ENCODE measurements at places on chromosomes 2 and 18.

DNA sequence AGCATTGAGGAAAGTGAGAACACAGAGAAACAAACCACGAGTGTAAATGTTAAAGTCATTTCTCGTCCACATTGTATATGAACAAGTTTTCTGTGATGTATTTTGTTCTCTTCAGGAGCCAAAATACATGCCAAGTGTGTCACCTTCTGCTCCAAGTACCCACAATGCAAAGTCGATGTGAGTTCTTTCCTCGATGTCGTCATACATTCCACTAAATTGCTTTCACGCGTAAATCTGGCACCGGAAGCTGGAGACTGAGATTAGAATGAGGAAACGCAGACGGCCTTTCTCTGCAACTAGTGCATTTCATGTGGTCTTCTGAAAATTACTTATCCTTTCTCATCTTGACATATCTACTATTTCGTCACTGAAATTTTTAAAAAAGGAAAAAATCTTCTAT lies 118.5 kb upstream of the SALL3 start:
- DNase-seq = no peak

DNA sequence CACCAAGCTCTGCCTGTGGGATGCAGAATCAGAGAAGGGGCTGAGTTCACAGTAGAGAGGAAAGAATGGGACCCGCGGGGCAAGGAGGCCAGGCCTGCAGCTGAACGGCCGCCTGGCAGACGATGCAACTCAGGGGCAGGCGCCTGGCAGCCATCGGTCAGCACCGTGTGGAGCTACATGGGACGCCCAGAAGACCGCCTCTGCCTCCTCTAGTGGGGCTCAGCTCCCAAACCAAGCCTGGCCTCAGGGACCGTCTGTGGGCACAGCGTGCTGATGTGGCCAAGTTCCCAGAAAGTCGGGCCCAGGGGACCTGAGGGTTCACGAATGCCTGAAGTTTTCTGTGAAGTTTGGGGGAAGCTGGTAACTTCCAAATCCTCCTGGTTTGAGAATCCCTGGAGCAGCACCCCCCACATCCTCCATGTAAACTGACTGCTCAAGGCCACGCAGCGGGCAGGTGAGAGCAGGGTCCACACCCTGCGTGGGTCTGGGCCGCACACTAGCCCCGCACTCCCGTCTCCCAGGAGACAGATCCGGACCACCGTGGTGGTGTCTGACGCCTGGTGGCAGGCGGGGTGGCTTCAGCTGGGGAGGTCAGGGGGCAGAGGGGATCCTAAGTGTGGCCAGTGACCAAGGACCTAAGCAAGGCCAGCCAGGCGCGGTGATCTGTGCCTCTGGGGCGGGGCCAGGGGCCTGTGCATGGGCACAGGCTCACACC lies 14.6 kb downstream of the SNORC start:
- no peak for DNase-seq

DNA sequence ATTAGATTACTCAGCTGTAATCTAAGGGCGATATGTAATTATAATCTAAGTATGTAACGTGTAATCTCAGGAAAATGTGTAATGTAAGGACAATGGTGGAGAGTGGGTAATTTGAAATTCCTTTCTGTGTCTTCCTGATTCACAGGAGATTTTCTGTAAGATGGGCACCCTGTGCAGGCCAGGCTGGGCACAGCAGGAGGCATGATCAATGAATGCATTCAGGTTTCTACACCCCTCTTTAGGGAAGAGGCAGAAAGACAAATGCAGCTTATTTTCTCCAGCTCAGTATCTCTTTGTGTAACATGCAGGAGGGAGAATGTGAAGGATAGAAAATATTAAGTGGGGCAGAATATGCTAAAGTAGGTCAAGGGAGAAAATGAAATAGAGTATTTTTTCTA lies 320.1 kb downstream of the PIK3C3 start:
- no peak for DNase-seq

DNA sequence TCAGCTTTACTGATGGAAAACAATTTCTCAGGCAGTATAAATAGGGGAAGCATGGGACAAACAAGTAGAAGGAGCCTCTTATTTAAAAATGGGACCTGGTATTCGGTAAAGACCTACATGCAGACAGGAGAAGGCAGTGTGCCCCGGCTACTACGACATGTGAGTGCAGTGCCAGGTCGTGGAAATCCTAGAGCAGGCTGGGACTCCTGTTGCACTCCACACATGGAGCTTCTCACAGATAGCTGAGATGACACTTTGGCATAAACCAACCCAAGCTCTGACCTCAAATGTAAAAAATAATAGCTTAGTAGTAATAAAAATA lies 885 bp upstream of the DSEL start:
- no peak for DNase-seq

GRCh38 chr18:23263551-23264235 lies 128.4 kb downstream of the CABLES1 start:
- no peak for DNase-seq

GRCh38 chr2:139142252-139142880 lies 362.2 kb upstream of the NXPH2 start:
- no peak for DNase-seq

GRCh38 chr18:24669015-24669414 lies 208.6 kb downstream of the HRH4 start:
- DNase-seq = no peak

DNA sequence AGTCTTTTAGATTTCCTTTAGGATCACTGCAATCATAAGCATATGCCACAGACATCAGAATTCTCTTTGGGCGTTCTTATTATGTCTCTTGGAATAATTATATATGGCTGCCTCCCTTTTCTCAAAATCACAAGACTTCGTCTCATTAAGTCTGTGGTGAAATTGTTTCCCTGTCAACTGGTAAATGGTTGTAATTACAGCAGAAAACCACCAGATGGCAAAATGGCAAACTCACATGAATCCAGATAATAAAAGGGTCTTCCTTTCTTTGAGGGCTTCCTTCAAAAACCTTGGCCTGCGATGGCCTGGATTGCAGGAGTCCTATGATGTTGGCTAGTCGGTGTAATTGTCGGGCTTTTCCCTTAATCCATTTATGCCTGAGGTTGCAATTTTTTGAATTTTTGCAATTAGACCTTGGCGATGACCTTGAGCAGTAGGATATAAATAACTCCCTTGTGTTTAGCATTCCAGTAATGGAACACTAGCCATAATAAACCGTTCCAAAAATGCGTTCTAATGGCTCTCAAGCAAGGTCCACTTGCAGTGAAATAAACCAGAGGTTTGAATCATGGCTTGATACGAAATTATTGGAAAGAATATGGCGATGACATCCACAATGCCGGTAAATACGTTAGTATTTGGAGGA lies 656.4 kb downstream of the MBD2 start:
- no peak for DNase-seq

DNA sequence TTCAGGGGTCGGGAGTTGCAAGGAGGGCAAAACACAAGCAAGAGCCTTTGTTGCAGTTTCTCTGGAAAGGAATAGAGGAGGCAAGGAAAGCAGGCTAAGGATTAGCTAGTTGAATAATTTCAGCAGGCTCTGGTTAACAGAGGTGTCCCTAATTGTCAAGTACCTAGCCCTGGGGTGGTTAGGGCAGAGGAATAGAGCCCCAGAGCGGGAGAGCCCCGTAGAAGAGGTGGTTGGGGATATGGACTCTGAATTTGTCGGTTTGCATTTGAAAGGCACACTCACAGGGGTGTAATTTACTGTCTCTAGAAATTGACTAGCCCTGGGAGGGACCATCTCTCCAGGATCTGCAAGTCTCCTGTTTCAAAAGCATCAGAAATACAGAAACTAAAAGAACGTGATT lies 1030.2 kb downstream of the TMEM182 start:
- DNase-seq = no peak

DNA sequence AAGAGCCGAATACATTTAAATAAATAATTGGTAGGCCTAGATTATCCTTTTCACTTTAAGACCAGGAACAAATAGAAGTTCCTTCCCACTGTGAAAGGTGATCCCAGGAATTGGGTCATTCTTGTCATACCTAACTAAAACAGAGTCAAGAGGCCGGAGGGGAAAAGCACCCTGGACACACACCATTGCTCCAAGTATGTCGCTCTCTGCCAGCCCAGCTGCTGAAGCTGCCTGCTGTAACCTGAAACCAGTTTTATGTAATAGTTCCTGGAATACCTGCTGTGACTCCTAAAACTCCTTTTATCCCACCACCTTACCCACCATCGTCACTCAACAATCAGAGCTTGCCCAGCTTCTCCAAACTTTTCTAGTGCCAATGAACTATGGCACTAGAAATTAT lies 217.1 kb downstream of the PTPRM start:
- no peak for DNase-seq

GRCh38 chr18:2857491-2858131 lies 10.8 kb downstream of the EMILIN2 start:
- DNase-seq = peak; percentile 60

- DNase-seq = no peak
Measured at GRCh38 chr2:143433251-143433650, 304.0 kb downstream of the ARHGAP15 start.

DNA sequence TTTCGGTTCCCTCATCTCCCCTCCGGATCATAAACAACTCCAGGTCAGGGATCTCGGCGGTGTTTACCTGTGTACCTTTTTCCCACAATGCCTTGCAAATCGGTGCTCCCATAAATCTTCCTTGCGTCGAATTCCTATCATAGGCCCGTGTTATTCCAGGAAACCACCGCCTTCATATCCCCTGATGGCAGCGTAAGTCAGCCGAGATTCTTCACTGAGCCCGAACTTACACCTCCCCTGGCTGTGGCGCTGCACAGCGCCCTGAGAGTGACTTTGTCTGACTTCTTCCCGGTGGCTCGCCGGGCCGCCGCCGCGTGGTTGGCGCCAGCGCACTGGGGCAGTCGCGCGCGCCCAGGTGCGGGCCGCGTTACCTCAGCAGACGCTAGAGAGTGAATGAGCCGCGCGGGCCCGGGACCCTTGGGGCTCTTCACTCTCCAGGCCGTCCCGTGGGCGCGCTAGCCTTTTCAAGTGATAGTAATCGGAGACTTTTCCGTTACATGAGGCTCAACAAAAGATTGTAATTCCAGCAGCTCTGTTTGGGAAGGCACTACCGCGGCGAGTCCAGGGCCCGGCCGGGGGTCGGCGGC lies 101.6 kb downstream of the SPTBN1 start:
- no peak for DNase-seq

GRCh38 chr2:218003981-218004419 lies 1.2 kb upstream of the TNS1 start:
- peak; percentile 80 for DNase-seq
